Fibroblast of the aortic adventitia (primary cell): ENCODE measurements at places on chromosomes 2 and 18. TPM values are rescaled to one million over a fixed set of nuclear protein-coding genes. Genes with fewer than 3 reads are reported as not detected.

The L3MBTL4 gene
- total RNA-seq = not detected in 2 replicates

The HOXD10 gene
- not detected in 2 replicates for total RNA-seq

The MAP4K3 gene
- 48.0 and 52.4 TPM in 2 replicates for total RNA-seq

The ZEB2 gene
- total RNA-seq = 104 and 129 TPM in 2 replicates

The RAB27B gene
- total RNA-seq = 1.7 and 38.0 TPM in 2 replicates

The SOWAHC gene
- total RNA-seq = 9.3 and 14.6 TPM in 2 replicates

The COL3A1 gene
- 1,653 and 14,045 TPM in 2 replicates for total RNA-seq

The KYNU gene
- total RNA-seq = under 0.01 and 1.3 TPM in 2 replicates
